ENCODE measurements at places on chromosomes 2 and 18.

GRCh38 chr2:54574107-54574859 is 118.2 kb downstream of the SPTBN1 start:
- DNase-seq = peak; percentile 68

GRCh38 chr18:12408247-12408869 is 629 bp downstream of the PRELID3A start:
- no peak for DNase-seq

- no peak for DNase-seq
These were observed 5.6 kb downstream of the LRRTM1 start for GRCh38 chr2:80298954-80299353.

GRCh38 chr2:147365622-147366021 is 479.2 kb upstream of the ACVR2A start:
- DNase-seq = no peak

- no peak for DNase-seq
These were observed 238.7 kb upstream of the KCNH7 start for GRCh38 chr2:163077241-163077640.

- no peak for DNase-seq
These were observed 376 bp downstream of the NDUFA10 start for GRCh38 chr2:240024766-240025165.

GRCh38 chr2:235960011-235960715 is 208.0 kb downstream of the GBX2 start:
- no peak for DNase-seq

DNA sequence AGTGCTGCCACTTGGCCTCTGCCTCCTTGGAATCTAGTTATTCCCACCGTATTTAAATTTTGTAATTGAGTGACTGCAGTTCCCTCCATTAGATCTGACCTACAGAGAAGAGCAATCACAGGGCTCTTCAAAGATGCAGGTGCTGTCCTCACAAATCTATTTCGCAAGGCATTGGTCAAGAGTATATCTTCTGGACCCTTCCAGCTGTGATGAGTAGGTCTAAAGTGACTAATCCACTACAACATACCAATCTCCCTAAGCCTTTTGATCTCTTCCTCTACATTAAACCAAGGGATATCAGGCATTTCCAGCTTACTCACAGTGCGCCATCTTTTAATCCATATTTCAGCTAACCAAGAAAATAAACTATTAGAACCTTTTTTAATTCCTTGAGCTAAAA is 65.1 kb upstream of the COL3A1 start:
- no peak for DNase-seq

DNA sequence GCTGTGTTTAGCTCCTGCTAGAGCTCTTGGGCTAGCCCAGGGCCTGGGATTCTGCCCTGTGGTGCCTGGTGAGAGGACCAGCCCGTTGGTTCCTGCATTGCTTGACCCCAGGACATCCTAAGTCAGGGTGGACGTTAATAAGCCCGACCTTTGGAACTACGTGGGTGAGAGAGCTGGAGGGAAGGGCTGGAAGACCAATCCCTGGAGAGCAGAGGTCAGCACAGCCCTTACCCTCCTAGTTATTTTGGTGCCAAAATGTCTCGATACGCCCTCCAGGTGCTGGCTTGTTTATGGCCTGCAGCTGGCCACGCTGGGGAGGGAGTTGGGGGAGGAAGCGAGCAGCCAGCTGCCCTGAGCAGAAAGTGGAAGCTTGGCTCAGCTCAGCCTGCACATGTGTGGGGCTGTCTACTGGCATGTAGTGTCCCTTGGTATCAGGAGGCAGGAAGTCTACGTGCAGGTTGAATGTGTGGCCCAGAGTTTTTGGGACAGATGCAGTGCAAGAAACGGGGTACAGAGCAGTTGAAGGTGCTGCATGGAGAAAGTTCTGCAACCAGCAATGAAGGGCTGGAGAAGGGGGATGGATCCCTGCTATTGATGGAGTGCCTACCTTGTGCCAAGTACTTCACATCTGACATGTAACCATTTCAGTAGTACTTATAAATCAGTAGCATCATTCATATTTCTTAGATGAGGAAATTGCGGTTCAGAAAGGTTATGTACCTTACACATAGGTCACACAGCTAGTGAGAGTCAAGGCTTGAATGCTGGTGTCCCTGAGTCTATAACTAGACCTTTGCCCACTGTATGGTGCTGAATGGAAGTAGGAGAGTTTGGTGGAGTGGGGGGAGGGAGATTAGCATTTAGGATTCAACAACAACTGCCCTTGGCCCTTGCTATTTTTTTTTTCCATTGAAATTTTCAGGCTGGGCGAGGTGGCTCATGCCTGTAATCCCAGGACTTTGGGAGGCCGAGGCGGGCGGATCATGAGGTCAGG is 5.0 kb upstream of the DGKD start:
- no peak for DNase-seq

DNA sequence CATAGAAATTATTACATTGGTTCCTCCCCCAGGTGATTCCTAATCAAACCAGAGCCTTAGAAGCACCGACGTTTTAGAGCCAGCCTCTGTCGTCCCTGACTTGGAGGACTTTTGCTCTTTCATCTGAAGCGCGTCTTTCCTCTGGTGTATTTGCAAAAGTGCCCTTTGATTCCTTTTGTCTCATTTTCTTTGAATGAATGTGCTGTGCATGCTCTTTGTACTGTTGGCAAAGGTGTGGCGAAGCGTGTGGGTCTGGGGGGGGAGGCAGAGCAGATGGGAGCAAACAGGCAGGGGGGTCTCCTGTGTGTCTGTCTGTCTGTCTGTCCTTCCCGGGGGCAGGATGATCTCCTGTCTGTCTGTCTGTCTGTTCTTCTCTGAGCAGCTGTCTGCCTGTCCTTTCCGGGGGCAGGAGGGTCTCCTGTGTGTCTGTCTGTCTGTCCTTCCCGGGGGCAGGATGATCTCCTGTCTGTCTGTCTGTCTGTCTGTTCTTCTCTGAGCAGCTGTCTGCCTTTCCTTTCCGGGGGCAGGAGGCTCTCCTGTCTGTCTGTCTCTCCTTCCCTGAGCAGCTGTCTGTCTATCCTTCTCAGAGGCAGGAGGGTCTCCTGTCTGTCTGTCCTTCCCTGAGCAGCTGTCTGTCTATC is 205.5 kb upstream of the MYT1L start:
- no peak for DNase-seq

DNA sequence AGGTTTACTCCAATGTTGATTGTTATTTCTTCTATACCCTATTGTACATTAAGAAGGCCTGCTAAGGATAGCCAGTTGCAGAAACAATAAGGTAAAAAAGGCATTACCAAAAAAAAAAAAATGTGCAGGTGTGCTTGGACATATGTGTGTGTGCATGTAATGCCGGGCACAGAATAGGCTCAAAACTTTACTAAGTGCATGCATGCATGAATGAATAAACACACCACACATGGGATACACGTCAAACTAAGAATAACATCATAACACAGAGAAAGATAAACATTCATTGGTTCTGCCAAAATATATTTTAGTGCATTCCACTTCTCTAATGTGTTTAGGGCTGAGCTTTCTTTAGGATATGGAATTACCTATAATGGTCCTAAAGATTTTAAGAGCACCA is 298.2 kb downstream of the TCF4 start:
- no peak for DNase-seq

DNA sequence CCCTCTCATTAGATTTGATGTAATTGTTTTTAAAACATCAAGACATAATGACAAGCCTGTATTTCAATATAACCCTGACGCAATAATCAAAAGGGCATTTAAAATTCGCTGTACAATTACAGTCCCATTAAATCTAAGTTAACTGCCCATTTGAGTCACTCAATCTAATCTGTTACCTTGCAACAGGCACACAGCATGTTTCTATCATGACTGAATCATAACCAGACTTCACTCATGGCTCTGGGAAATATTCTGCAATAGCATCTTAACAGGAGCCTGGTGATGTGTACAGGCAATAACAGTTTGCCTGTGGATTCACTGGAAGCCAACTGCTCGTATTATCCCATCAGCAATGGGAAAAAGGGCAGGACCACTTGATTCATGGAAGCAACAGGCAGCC is 142.3 kb upstream of the NCKAP5 start:
- DNase-seq = no peak

DNA sequence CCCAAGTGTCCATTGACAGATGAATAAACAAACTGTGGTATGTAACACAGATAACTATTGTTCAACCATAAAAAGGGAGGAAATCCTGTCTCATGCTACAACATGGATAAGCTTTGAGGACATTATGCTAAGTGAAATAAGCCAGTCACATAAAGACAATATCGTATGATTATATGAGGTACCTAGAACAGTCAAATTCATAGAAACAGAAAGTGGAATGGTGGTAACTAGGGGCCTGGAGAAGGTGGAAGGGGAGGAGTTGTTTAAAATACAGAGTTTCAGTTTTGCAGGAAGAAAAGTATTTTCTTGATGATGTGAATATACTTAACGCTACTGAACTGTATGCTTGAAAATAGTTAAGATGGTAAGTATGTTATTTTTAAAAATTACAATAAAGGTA is 304.6 kb upstream of the CXCR4 start:
- DNase-seq = no peak

DNA sequence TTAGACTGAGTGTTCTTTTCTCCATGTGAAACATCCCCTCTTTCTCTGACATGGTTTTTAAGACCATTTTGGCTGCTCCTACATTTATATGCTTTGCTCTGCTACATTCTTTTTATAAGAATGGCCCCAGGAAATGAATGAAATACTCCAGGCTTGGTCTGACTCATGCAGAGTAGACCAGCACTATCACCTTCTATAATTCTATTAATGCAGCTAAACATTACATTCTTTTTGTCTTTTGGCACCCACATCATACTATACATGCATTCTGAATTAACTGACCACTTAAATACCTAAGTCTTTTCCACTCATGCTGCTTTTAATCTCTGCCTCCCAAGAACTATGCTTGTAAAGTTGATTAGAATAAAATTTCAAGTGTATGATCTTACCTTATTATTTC is 94.1 kb downstream of the AAK1 start:
- no peak for DNase-seq

- no peak for DNase-seq
These were observed 2.5 kb upstream of the DNAJC10 start for GRCh38 chr2:182713601-182714000.

- no peak for DNase-seq
These were observed 153.3 kb downstream of the EML6 start for GRCh38 chr2:54876764-54877163.

DNA sequence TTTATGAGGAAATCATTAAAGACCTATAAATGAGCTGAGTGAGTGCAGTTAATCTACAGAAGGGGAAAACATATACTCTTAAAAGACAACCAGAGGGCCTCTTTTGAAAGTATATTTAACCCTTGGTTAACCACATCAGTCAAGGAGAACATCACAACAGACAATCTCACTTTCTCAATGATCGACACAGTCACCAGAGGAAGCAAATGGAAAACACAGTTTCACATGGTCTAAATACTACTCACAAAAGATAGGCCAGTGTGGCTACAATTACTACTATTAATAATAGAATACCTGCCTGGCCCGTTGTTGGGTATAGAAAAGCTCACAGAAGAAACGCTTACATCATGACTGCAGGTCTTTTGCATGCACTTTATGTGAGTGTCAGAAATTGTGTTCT is 426.2 kb downstream of the NCKAP5 start:
- no peak for DNase-seq

GRCh38 chr18:76255070-76255683 is 239.9 kb downstream of the ZNF516 start:
- no peak for DNase-seq

GRCh38 chr2:187055463-187055862 is 206.5 kb upstream of the ZSWIM2 start:
- DNase-seq = no peak

DNA sequence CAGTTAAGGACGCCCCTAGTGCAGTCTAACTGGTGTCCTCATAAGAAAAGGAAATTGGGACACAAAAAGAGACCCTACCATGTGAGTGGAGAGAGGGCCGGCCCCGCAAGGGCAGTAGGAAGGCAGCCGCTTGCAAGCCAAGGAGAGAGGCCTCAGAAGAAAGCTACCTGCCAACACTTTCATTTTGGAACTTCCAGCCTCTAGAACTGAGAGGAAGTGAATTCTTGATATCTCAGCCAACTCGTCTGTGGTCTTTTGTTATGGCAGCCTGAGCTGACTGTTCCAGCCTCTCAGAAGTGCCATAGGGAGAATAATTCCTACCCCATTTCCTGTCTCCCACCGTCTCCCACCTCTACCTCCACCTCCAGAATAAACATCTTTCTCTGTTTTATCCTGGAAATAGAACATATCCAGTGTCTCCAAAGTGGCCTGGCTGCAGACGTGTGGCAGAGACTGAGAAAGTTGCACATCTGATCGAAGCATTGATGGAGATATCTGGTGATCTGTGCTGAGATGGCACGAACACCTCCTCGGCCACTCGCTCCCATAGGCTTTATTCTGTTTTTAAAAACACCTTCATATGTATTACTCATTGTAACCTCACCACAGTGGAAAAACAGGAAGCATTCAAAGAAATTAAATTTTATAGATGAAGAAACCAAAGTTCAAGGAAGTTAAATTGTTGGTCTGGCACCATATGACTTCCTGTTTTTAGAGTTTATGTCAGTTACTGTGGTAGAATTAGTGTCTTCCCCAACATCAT is 39.5 kb upstream of the MARCO start:
- no peak for DNase-seq

DNA sequence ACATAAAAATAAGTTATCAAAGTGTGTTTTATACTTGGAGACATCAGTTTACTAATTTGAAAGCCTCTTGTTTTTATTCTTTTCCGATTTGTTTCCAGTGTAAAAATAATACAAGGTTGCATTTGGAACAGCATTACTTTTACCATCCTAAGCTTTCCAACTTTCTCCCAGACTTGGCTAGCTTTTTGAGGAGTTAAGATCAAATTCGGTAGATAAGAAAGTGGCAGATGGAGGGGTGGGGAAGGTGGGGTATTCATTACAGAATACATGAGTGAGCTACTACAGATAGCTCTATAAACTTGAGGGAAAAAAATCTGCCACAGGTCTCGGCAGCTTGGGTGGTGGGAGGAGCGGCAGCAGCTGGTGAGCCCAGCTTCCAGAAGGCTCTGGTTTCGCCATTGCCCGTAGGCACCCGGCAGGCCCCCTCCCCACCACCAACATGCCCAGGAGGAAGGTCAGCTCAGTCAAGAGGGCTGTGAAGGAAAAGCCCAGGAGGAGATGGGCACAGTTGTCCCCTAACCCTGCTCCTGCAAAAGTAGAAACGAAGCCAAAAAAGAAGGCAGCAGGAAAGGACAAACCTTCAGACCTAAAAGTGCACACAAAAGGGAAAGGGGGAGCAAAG is 18.6 kb upstream of the RMC1 start:
- DNase-seq = no peak

DNA sequence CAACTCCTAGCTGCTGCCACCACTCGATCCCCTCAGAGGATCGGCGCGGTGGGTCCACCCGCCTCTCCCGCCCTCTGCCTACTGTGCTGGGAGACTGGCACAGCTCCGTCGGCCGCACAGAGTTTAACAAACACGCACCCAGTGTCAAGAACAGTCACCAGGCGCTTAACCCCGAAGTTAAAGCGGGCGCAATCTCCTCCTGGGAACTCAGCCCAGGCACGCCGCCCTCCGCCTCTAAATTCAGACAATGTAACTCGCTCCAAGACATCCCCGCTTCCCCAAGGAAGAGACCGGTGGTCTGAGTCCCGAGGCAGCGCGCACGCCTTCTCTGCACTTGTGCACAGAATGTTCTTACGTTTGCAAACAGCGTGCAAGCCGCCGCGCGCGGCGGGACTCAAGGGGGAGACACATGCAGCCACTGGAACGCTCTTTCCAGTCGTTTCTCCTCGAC is 533 bp downstream of the CXCR4 start:
- DNase-seq = no peak

- no peak for DNase-seq
These were observed 39.0 kb upstream of the BMPR2 start for GRCh38 chr2:202337151-202337550.

- no peak for DNase-seq
These were observed 47.1 kb downstream of the KCNG3 start for GRCh38 chr2:42446503-42447271.
